ENCODE measurements at places on chromosomes 16 and 17. TPM values are rescaled to one million over a fixed set of nuclear protein-coding genes. Genes with fewer than 3 reads are reported as not detected.

Gene SPATA33
- total RNA-seq: 12.2 TPM

Gene RNU2-1
- not detected for total RNA-seq

Gene C1QTNF1
- total RNA-seq: 66.6 TPM

Gene TNFRSF13B
- not detected for total RNA-seq

DNA sequence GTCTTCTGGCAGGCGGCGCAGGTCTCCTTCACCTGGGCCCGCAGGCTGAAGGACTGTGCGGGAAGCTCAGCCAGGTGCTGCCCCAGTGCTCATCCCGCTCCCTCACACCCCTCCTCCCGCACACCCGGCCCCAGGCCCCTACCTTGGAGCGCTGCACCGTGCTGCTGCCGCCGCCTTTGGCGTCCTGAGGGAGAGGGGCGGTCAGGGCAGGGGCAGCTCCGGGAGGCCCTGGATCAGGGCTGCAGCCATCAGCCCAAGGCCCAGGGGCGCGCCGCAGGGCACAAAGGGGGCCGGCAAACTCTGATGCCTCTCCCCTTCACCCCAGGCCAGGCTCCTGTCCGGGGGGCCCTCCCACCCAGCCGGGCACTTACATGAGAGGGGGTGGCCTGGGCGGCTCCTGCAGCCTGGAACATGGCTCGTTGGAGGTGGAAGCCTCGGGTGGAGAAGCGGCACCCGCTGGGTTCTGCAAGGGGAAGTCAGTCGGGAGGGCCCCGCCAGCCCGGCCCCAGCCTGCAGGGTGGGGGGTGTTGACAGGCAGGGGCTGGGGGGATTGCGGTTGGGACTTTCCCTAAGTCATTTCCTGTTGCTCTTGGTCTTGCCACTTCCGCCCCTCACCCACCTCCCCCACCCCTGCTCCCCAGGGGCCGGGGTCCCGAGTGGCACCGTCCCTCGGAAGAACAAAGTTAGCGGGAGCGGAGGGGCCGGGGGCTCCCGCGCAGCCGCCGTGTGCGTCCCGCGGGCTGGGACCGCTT, 863 bp downstream of the LIMD2 start:
- H3K4me3 ChIP-seq: peak overlapping the region; percentile 64
- no peaks in the 10 kb centered on the region for H3K27me3 ChIP-seq
- peak overlapping the region; percentile 73 for H3K27ac ChIP-seq
- no peak for DNase-seq
- no peaks in the 10 kb centered on the region for H3K4me1 ChIP-seq

GRCh38 chr16:24609740-24610415, 70.5 kb downstream of the RBBP6 start:
- no peaks in the 10 kb centered on the region for H3K27me3 ChIP-seq
- DNase-seq: peak; percentile 69
- H3K4me3 ChIP-seq: peak overlapping the region; percentile 20
- H3K36me3 ChIP-seq: no peaks in the 10 kb centered on the region
- no peak overlapping the region for H3K27ac ChIP-seq

- no peaks in the 10 kb centered on the region for H3K36me3 ChIP-seq
- H3K4me3 ChIP-seq: no peak overlapping the region
- peak overlapping the region; percentile 84 for H3K27ac ChIP-seq
- H3K4me1 ChIP-seq: peaks cover 14% of the 10 kb centered on the region
- no peak for DNase-seq
- no peaks in the 10 kb centered on the region for H3K27me3 ChIP-seq
Measured at GRCh38 chr17:867896-868489, 85.8 kb downstream of the MRM3 start.

DNA sequence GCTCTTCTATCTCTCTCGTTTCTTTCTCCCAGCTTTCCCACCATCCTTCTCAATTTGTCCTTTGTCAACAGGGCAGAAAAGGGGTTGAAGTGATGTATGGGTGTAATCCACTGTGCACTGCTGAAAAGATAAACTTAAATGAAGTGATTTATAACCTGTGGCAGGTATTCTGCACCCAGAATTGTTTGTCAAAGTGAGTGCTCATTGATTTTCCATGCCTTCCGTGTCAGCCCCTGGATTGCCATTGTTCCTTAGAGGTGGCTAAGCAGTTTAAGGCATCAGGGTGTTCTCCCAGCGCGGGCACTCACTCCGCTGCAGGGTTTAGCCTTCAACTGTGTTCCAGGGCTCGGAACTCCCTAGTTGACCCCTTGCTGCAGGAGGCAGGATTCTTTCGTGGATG, 82.9 kb downstream of the PITPNC1 start:
- no peak overlapping the region for H3K27ac ChIP-seq
- H3K36me3 ChIP-seq: no peaks in the 10 kb centered on the region
- no peaks in the 10 kb centered on the region for H3K27me3 ChIP-seq
- no peak for DNase-seq

- DNase-seq: no peak
- H3K4me1 ChIP-seq: peaks cover 23% of the 10 kb centered on the region
- peak overlapping the region; percentile 95 for H3K4me3 ChIP-seq
- peak overlapping the region; percentile 83 for H3K27ac ChIP-seq
- H3K27me3 ChIP-seq: no peaks in the 10 kb centered on the region
- H3K36me3 ChIP-seq: no peaks in the 10 kb centered on the region
Measured at GRCh38 chr17:76266244-76266938, 1.2 kb downstream of the UBALD2 start.

DNA sequence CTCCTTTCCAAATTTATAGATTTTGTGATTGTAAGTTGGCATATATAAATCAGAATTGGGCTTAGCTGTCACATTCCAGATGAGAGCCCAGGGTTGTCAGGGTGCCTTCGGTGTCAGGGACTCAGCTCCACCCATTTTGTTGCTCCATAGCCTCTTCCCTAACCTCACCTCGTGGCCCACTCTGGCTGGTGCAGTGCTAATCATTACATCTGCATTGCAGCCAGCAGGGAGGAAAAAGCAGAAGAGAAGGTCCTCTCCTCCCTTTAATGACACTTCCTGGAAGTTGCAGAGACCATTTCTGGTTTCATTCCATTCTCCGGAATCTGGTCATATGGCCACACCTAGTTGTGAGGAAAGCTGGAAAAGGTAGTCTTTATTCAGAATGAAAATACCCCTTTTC, 113.3 kb downstream of the CCT6B start:
- DNase-seq: no peak
- no peaks in the 10 kb centered on the region for H3K4me1 ChIP-seq
- H3K4me3 ChIP-seq: no peak overlapping the region
- no peaks in the 10 kb centered on the region for H3K27me3 ChIP-seq
- no peaks in the 10 kb centered on the region for H3K36me3 ChIP-seq
- no peak overlapping the region for H3K27ac ChIP-seq

GRCh38 chr17:75970011-75970523, 8.9 kb downstream of the ACOX1 start:
- no peak for DNase-seq
- no peaks in the 10 kb centered on the region for H3K27me3 ChIP-seq
- no peak overlapping the region for H3K27ac ChIP-seq

GRCh38 chr16:88754912-88755744, 29.9 kb downstream of the PIEZO1 start:
- no peaks in the 10 kb centered on the region for H3K27me3 ChIP-seq
- no peak for DNase-seq
- no peak overlapping the region for H3K27ac ChIP-seq
- H3K4me3 ChIP-seq: no peak overlapping the region
- H3K36me3 ChIP-seq: no peaks in the 10 kb centered on the region

GRCh38 chr17:13788385-13788784, 186.7 kb upstream of the HS3ST3A1 start:
- H3K27me3 ChIP-seq: no peaks in the 10 kb centered on the region
- H3K27ac ChIP-seq: no peak overlapping the region
- no peaks in the 10 kb centered on the region for H3K4me1 ChIP-seq
- no peak overlapping the region for H3K4me3 ChIP-seq
- DNase-seq: no peak
- no peaks in the 10 kb centered on the region for H3K36me3 ChIP-seq

DNA sequence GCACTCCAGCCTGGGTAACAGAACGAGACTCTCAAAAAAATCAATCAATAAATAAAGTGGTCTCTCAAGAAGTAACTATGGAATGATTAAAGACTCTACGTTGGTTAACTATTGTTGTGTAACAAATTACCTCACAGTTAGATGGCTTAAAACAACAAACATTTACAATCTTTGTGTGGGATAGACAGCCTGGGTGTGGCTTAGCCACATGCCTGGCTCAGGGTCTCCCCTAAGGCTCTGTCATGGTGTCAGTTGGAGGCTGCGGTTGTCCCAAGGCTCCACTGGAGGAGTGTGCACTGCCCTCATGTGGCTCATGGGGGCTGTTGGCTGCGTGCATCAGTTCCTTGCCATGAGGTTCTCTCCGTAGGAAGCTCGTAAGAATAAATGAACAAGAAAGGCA, 294.5 kb downstream of the SNX29 start:
- no peak overlapping the region for H3K4me3 ChIP-seq
- no peak overlapping the region for H3K27ac ChIP-seq
- no peak for DNase-seq
- no peaks in the 10 kb centered on the region for H3K4me1 ChIP-seq
- no peaks in the 10 kb centered on the region for H3K27me3 ChIP-seq

DNA sequence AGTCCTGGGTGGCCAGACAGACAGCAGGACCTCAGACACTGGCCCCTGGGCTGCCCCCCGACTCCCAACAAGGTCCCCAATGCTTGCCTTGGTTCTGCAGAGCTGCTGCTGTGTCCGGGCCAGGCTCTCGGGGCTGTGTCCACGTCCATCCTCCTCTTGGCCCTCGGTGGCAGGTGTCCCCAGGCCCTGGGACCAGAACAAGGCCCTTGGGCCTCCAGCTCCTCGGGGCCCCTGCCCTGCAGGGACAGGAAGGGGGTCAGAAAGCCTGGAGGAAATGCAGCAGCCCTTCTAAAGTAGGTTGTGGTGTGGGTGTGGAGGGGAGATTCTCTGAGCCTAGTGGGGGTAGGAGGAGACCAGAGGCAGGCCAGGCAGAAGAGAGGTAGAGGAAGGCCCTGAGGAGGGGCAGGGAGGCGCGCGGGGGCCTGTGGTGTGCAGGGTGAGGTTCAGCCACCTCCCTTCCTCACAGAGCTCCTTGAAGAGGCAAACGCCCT, 2.5 kb upstream of the AXIN1 start:
- H3K4me3 ChIP-seq: no peak overlapping the region
- no peaks in the 10 kb centered on the region for H3K27me3 ChIP-seq
- peaks cover 6% of the 10 kb centered on the region for H3K4me1 ChIP-seq
- H3K36me3 ChIP-seq: no peaks in the 10 kb centered on the region
- no peak overlapping the region for H3K27ac ChIP-seq

- H3K4me1 ChIP-seq: peaks cover 12% of the 10 kb centered on the region
- DNase-seq: peak; percentile 57
- H3K4me3 ChIP-seq: no peak overlapping the region
- H3K27ac ChIP-seq: no peak overlapping the region
- no peaks in the 10 kb centered on the region for H3K27me3 ChIP-seq
- H3K36me3 ChIP-seq: no peaks in the 10 kb centered on the region
Measured at GRCh38 chr16:85148931-85149330, 36.7 kb upstream of the CIBAR2 start.

- no peak overlapping the region for H3K27ac ChIP-seq
- H3K4me3 ChIP-seq: no peak overlapping the region
- H3K36me3 ChIP-seq: no peaks in the 10 kb centered on the region
- no peak for DNase-seq
- H3K4me1 ChIP-seq: peaks cover 5% of the 10 kb centered on the region
- H3K27me3 ChIP-seq: no peaks in the 10 kb centered on the region
Measured at GRCh38 chr17:75664099-75664549, 2.8 kb downstream of the RECQL5 start.

- H3K36me3 ChIP-seq: no peaks in the 10 kb centered on the region
- no peaks in the 10 kb centered on the region for H3K27me3 ChIP-seq
- H3K4me1 ChIP-seq: no peaks in the 10 kb centered on the region
- no peak overlapping the region for H3K27ac ChIP-seq
- no peak overlapping the region for H3K4me3 ChIP-seq
- DNase-seq: no peak
Measured at GRCh38 chr16:27344721-27345120, 30.9 kb downstream of the IL4R start.

DNA sequence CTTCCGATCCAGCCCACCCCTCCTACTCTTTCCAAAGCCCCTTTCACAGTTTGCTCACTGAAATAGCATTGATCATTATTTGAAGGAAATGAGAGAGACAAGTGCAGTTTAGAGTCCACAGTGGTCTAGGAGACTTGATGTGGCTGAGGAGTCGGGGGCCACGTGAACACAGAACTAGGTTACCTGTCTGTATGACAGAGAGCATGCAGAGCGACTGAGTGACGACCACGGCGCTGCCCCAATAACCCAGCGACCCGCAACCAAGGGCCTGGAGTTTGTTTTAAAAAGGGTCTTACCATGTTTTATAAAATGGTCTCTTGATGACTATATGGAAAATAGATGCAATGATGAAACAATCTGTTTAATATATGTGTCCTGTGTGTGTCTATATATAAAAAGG, 39.5 kb downstream of the NDEL1 start:
- DNase-seq: no peak
- H3K27ac ChIP-seq: no peak overlapping the region
- H3K27me3 ChIP-seq: no peaks in the 10 kb centered on the region
- H3K4me1 ChIP-seq: peaks cover 8% of the 10 kb centered on the region

DNA sequence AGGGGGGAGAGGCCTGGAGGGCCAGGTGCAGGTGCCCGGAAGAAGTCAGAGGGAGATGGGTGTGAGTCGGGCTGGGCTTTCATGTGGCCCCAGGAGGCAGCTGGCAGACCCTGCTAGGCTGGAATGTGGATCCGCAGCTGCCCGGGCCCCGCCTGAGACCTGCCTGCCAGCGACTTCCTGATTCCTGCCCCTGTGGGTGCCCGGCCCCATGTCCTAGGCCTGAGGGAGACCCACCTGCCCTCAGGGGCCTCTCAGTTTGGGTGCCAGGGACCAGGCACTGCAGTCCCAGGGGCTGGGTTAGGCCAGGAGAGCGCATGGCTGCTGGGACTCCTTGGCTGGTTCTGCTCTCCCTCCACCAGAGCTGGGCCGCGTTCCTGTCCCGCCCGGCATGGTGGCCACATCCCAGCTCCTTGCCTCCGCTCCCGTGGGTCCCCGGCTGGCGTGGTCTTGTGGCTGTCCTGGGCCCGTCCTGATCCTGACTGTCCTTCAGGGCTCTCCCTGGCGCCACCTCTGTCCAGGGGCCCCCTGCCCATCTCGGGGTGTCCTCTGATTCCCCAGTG, 22.1 kb upstream of the SPNS2 start:
- H3K4me1 ChIP-seq: no peaks in the 10 kb centered on the region
- no peak for DNase-seq
- no peaks in the 10 kb centered on the region for H3K36me3 ChIP-seq
- no peak overlapping the region for H3K4me3 ChIP-seq
- H3K27me3 ChIP-seq: no peaks in the 10 kb centered on the region

GRCh38 chr17:29018788-29019474, 13.1 kb upstream of the SEZ6 start:
- no peak overlapping the region for H3K27ac ChIP-seq
- no peaks in the 10 kb centered on the region for H3K4me1 ChIP-seq
- H3K36me3 ChIP-seq: no peaks in the 10 kb centered on the region

- H3K36me3 ChIP-seq: no peaks in the 10 kb centered on the region
- no peaks in the 10 kb centered on the region for H3K27me3 ChIP-seq
- H3K4me3 ChIP-seq: no peak overlapping the region
- no peak for DNase-seq
- H3K4me1 ChIP-seq: no peaks in the 10 kb centered on the region
- no peak overlapping the region for H3K27ac ChIP-seq
Measured at GRCh38 chr16:1144476-1145382, 8.2 kb upstream of the CACNA1H start.

Data from uterus (tissue), 4 donors.